Activated naive CD4-positive, alpha-beta T cell (primary cell): ENCODE measurements at places on chromosomes 2 and 18.
A peak's percentile ranks its signal among the peaks of the same experiment; 100 is the strongest.

GRCh38 chr2:28442328-28442727 is 49.7 kb downstream of the FOSL2 start:
- no peak for DNase-seq

DNA sequence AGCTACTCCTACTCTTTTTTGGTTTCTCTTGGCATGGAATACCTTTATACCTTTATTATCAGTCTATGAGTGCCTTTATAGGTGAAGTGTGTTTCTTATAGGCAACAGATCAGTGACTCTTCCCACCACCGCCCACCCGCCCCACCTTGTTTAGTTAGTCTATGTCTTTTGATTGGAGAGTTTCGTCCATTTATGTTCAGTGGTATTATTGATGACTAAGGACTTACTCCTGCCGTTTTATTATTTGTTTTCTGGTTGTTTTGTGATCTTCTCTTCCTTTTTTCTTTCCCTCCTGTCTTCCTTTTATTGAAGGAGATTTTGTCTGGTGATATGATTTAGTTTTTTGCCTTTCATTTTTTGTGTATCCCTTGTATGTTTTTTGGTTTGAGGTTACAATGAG is 179.5 kb downstream of the GULP1 start:
- no peak for DNase-seq

GRCh38 chr2:41879235-41879916 is 168.4 kb upstream of the PKDCC start:
- DNase-seq = no peak

GRCh38 chr18:74152857-74153256 is 4.5 kb downstream of the TIMM21 start:
- no peak for DNase-seq

DNA sequence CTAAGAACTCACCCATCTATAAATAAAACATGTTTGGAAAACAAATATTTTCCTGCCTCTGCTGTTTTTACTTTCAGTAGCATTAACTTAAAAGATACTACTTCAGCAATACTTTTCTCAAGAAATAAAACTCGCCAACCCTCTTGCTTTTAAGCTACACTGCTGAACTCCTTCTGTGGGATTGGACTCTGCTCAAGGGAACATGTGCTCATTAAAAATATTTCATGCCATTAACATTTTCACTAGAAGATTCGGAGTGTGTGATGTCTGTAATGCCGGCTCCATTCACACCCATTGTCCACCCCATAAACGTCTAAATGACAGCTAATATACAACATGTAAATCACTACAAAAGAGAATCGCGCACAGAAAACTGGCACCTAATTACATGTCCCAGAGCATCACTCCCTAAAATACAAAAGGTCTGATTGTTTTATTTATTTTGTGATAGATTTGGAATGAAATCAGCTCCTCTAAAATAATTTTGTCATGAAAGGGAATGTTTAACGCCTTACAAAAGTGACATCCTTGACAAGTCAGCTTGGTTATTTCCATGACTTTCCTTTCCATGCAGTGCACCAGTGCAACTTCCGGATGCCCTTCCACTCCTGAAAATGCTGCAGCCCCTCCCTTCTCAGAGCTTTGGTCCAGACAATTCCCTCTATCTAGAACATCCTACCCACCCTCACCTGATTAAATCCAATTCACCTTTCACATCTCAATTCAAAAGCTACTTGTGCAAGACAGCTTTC is 73.1 kb downstream of the ANKRD44 start:
- no peak for DNase-seq

- DNase-seq = no peak
These were observed 60.0 kb upstream of the FOSL2 start for GRCh38 chr2:28332696-28333095.

- no peak for DNase-seq
These were observed 54.1 kb upstream of the MEX3C start for GRCh38 chr18:51251625-51252024.

GRCh38 chr2:157789933-157790511 is 86.1 kb downstream of the ACVR1 start:
- DNase-seq = no peak

- no peak for DNase-seq
These were observed 106.5 kb downstream of the GALNT3 start for GRCh38 chr2:165687426-165688002.

DNA sequence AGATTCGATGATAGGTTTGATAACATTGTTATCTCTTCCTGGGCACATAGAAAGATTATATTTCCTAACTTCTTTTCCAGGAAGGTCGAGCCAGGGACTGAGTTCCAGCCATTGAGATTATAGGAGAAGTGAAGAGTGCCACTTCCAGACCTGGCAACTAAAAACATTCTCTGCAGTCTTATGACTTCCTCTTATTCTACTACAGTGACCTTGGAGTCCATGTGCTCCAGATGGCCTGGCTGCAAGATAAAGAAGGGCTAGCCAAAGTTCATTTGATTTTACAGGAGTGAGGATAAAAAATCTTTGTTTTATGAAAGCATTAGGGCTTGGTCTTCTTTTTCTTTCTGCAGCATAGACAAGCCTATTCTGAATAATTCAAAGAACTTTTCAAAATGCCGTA is 363.0 kb downstream of the FSIP2 start:
- no peak for DNase-seq

DNA sequence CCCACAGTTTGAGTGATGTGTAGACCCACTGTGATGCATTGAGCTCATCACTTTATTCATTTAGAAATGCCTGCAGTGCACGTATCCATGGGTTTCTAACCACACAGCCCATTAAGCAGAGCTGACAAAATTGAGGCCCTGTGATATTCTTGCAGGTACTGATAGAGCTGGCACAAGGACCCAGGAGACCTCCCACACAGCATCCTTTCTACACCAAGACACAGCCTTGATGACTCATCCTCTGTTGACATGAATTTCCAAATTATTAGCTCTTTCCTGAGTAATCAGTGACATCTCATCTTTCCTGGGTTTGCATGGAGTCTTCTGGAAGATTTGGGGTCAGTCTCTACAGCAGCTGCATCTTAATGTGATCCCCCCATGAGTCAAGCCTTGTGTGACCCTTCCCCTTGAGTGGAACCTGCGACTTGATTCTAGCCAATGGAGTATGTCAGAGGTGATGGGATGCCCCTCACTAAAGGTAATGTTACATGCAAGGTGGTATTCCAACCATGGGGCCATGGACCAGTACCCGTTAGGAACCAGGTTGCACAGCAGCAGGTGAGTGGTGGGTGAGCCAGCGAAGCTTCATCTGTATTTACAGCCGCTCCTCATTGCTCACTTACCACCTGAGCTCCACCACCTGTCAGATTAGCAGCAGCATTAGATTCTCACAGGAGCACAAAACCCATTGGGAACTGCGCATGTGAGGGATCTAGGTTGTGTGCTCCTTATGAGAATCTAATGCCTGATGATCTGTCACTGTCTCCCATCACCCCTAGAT is 181.1 kb upstream of the ARL4C start:
- DNase-seq = no peak

DNA sequence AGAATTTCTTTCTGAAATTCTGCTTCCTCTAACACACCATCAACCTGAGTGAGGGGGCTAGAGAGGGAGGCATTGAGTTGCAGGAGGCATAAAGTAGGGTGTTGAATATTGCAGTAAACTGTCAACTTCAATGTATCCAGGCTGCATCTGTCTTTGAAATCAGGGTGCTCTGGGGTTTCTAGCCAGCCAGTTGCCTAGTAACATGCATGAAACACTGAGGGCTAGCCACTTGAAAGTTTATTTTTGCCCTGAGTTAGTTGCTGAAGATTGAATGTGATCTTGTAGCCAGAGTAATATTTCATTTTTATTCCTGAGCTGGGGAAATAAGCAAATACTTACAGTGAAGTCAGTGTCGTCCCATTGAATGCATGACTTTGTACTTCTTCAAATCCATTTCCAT is 41.9 kb downstream of the LHCGR start:
- no peak for DNase-seq

- no peak for DNase-seq
These were observed 369.4 kb upstream of the GCFC2 start for GRCh38 chr2:76080154-76080553.

GRCh38 chr2:61493523-61493942 is 22.6 kb upstream of the USP34 start:
- no peak for DNase-seq

DNA sequence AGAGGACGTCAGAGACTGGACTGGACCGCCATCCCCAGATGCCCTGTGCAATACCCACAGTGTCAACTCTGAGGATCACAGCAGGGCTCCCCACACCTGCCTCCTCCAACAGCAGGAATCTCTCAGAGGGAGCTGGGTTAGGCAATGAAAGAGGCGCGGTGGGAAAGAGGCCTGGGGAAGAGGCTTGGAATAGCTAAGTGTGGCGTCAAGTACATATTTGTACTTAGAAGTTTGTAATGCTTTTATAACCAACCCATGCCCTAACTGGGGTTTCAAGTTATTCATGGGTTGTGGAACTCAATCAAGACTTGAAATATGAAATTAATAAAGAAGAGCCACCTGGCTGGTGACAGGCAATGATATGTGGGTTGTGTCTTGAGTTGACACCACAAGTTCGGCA is 28.7 kb downstream of the CYP26B1 start:
- DNase-seq = no peak

GRCh38 chr2:198116756-198117155 is 312.4 kb downstream of the PLCL1 start:
- DNase-seq = no peak

- peak; percentile 32 for DNase-seq
These were observed 17.8 kb downstream of the PDCL3 start for GRCh38 chr2:100580367-100581276.

DNA sequence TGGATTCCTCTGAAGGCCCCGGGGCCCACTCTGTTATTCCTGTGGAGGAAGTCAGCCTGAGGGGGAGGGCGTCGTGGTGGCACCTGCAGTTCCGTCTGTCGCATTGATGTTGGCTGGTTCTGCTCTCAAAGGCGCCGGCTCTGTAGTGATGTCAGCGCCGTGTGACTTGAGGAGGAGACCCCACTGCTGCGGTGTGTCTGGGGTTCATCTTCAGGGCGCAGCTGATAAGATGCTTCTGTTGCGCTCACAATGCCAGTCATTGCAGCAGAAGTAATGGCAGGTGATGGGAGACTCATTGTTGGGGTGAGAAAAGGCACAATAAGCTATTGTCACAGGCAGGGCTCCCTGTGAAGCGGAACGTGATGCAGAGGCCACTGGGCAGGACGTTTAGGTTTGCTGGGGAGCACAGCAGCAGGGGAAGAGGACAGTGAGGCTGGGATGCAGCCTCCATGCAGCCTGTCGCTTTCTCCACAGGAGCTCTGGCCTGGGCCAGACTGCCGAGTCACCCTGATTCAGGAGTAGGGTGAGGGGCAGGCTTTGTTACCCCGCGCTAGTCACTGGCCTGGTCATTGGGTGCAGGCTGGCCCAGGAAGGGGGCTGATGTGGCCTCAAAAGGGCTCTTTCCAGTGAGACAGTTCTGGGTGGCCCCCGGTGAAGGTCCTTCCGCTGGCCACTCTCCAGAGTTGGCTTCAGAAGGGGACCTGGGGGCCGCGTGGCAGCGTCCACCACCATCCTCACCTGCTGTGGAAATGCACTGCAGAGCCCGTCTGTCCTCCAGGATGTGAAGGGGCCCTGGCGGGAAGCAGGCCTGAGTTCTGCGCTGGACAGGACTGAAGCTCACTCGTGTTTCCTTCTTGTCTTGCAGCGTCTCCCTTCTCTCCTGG is 42.9 kb downstream of the SH3BP4 start:
- DNase-seq = no peak

GRCh38 chr18:45166341-45166835 is 448.9 kb upstream of the SLC14A2 start:
- no peak for DNase-seq

DNA sequence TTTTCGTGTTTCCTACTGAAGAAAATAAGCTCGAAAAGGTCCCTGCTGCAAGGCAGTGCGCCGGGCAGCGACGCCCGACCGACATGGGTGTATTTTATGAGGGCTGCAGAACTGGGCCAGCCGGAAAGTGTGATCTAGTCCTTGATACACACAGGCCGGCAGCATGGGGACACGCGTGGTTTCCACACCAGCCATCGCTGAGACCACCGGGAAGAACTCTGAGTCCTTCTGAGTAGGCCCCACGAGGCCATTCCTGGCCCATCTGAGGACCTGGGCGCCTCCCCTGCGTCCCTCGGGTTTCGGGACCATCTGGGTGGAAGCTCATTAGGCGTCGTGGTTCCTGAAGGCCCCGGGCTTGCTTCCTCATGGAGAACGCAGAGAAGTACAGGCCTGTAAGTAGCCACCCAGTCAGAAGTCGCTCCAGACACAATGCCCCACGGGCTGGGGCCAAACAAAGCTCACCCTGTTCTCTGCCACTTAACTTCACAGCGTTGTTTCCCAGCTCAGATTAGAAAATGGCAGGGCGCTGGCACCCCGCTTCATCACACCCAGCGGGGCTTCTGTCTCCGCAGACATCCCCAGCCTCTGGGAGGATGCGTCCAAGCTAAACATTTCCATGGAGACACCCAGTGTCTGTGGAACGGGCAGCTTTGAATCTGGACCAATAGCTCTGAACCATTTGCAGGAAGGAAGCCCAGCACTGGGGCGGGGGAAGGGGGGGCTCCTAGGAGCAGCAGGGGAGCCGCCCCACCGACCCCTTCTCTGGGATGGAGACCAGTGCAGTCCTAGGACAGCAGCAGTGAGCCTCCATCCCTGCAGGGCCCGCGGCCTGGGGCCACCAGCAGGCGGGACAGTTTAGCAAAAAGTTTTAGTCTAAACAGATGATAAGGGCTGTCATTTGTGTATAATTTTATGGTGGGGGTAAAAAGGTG is 2.4 kb downstream of the NFATC1 start:
- no peak for DNase-seq

DNA sequence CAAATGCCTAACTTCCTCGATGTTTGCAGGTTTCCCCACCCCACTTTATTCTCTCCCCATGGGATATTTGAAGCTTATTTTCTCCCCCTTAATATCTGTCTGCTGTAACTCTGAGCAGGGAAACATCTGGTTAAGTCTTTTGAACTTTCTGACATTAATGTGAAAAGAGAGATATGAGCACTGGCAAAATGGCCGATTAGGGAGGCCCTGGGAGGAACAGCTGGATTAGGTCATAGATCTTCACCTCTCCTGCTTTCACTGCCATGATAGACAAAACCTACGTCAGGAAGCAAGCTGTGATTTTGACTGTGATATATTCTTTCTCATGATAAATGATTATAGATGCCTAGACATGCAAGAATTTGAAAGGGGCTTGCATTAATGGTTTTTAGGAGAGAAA is 43.6 kb downstream of the LYPD6B start:
- no peak for DNase-seq

- no peak for DNase-seq
These were observed 7.2 kb downstream of the RND3 start for GRCh38 chr2:150480241-150480640.

GRCh38 chr2:127721978-127722355 is 20.7 kb downstream of the SFT2D3 start:
- DNase-seq = no peak

DNA sequence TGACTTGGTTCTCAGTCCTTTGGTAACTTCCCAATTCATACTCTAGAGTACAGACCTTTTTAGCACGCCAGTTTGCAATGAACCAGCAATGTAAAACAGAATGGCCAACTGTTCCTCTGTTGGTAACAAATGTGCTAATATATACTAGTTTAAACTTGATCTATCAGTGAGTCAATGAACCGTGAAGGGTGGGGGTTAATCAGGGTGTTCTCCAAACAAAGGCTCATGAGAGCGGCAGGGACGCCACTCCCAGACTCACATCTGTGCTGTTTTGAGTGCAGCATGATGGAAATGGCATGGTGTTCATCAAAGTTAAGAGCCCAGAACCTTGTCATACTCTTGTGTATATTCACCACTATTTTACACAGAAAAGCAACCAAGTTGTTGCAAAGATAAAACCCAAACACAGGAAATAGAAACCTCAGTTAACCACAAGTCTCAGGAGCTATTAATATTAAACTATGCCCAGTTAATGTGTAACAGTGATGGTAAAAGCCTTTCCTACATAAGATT is 70.3 kb downstream of the CERKL start:
- DNase-seq = no peak
